ENCODE measurements at places on chromosomes 3 and 15. TPM values are rescaled to one million over a fixed set of nuclear protein-coding genes. Genes with fewer than 3 reads are reported as not detected.

KBTBD8 gene
- total RNA-seq: 0.54 TPM

ASB14 gene
- not detected for total RNA-seq

UBAP1L gene
- 3.7 TPM for total RNA-seq

CLRN1 gene
- not detected for total RNA-seq

UBE2E1 gene
- total RNA-seq: 53.3 TPM

FOXB1 gene
- total RNA-seq: not detected

ALG3 gene
- total RNA-seq: 55.0 TPM

LRRC31 gene
- not detected for total RNA-seq

- no peaks in the 10 kb centered on the region for H3K4me1 ChIP-seq
- no peak overlapping the region for H3K4me3 ChIP-seq
- no peak for DNase-seq
- peaks cover 18% of the 10 kb centered on the region for H3K36me3 ChIP-seq
These were observed 20.3 kb downstream of the NIT2 start for GRCh38 chr3:100354850-100355249.

GRCh38 chr3:16297997-16298885 lies 33.2 kb downstream of the OXNAD1 start:
- no peak overlapping the region for H3K27ac ChIP-seq
- no peaks in the 10 kb centered on the region for H3K36me3 ChIP-seq
- H3K27me3 ChIP-seq: no peaks in the 10 kb centered on the region
- no peak for DNase-seq

- H3K4me1 ChIP-seq: peaks cover 15% of the 10 kb centered on the region
- DNase-seq: peak; percentile 66
- H3K36me3 ChIP-seq: no peaks in the 10 kb centered on the region
- H3K27ac ChIP-seq: peak overlapping the region; percentile 51
- no peaks in the 10 kb centered on the region for H3K27me3 ChIP-seq
These were observed 6.4 kb downstream of the CELSR3 start for GRCh38 chr3:48656061-48656840.

- H3K36me3 ChIP-seq: peaks cover 20% of the 10 kb centered on the region
- no peak overlapping the region for H3K4me3 ChIP-seq
- peaks cover 9% of the 10 kb centered on the region for H3K4me1 ChIP-seq
- no peak overlapping the region for H3K27ac ChIP-seq
These were observed 17.4 kb downstream of the SLC35A5 start for GRCh38 chr3:112579232-112579631.

- no peak overlapping the region for H3K4me3 ChIP-seq
- no peaks in the 10 kb centered on the region for H3K36me3 ChIP-seq
- no peak overlapping the region for H3K27ac ChIP-seq
- peaks cover 3% of the 10 kb centered on the region for H3K4me1 ChIP-seq
- no peaks in the 10 kb centered on the region for H3K27me3 ChIP-seq
These were observed 69.7 kb upstream of the CMSS1 start for GRCh38 chr3:99747915-99748314.

GRCh38 chr15:59157840-59158700 lies 48.6 kb upstream of the LDHAL6B start:
- DNase-seq: no peak
- H3K27ac ChIP-seq: no peak overlapping the region
- no peak overlapping the region for H3K4me3 ChIP-seq
- no peaks in the 10 kb centered on the region for H3K4me1 ChIP-seq
- H3K36me3 ChIP-seq: peaks cover 46% of the 10 kb centered on the region
